Pulmonary artery endothelial cell (primary cell): ENCODE measurements at places on chromosomes 1 and 21.

- DNase-seq: no peak
Measured at GRCh38 chr21:46211786-46212720, 16.5 kb downstream of the LSS start.

- DNase-seq: no peak
Measured at GRCh38 chr1:243313635-243314536, 58.0 kb downstream of the SDCCAG8 start.

DNA sequence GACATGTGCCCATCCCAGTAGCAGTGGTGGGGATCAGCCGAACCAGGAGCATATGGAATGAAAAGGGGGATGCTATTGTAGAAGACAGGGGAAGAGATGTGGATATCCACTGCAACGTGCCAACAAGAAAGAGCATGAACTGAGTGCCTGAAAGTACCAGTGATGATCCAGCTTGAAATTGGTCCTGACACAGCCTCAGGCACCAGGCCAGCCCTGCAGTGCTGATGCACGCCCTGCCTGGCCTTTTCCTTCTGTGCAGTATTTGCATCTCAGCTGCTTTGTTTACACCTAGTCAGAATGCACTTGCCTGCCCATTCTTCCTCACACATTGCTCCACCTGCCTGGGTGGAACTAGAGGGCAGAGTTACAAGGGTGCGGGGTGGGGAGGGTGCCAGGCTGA is 50.3 kb upstream of the ARTN start:
- DNase-seq: no peak

- no peak for DNase-seq
Measured at GRCh38 chr1:80926531-80926930, 874.2 kb upstream of the ADGRL2 start.

- no peak for DNase-seq
Measured at GRCh38 chr1:38615680-38616079, 243.9 kb downstream of the RRAGC start.

GRCh38 chr1:245807306-245807705 is 652.5 kb downstream of the KIF26B start:
- DNase-seq: no peak

- no peak for DNase-seq
Measured at GRCh38 chr1:223011505-223011856, 131.6 kb downstream of the TLR5 start.

DNA sequence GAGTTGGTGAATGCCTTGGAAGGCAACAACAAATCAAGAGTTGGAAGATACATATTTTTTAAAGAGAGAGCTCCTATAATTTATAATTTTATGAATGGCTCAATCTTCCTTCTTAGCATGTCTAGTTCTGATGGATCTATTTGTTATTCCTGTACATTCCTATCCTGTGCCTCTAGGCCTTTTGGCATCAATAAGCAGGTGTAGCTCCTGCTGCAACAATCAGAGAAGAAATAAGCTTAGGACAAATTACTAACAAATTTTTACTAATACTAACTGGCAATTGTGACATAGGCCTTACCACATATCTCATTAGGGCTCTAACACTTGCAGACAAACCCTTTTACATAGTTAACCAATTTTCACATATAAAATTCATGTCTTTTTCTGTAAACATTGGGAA is 682.0 kb downstream of the LTN1 start:
- DNase-seq: no peak

DNA sequence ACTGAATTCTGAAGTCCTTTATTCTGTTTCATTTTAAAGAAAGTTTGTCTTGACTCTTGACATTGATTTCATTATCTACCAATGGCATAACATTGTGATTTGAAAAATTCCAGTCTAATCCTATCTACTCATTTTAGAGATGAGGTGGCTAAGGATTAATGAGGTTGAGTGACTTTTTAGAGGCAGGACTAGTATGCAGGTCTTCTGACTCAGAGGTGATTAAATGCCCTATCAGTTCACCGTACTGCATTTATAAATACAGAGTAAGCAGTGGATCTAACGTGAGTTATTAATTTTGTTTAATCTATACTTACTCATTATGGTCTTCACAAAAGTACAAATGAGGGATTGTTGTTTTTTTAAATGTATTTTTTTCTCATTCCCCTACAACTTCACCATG is 277.6 kb downstream of the PTBP2 start:
- DNase-seq: no peak

GRCh38 chr1:2934642-2935081 is 86.6 kb upstream of the ACTRT2 start:
- DNase-seq: no peak

DNA sequence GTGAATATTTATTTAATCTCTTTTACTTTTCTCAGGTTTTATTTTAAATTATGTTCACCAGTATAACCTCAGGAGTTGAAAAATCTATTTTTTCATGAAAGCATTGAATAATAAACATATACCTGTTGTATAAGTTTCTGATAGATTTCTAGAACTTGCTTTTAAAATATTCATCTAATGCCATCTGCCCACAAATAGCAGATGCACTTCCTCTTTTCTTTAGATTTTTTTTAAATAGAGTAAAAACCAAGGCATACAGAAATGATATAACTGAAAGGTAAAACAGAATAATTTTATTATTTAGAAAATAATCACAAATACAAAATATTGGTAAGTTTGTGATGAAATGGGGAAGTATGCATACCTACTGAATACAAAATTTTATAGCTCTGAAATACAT is 130.7 kb upstream of the PRMT6 start:
- no peak for DNase-seq

GRCh38 chr1:5811419-5811818 is 180.8 kb downstream of the NPHP4 start:
- no peak for DNase-seq

- DNase-seq: no peak
Measured at GRCh38 chr1:184473176-184473966, 86.5 kb downstream of the C1orf21 start.

DNA sequence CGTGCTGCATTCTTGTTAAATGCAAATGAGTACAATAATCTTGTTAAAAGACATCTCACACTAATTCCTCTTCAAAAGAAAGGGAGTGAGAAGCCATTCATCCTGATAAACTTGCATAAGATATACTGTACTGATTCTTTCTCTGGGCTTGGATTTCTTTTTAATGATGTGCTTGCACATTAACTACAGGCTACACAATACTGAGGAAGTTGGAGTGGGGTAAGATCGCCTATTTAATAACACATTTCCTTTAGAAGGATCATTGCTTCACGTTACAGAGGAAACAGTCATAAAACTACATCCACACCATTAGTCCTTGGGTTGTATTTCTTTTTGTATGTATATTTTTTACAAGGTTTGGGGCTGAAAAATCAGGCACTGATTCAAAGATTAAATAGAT is 36.6 kb downstream of the NRIP1 start:
- no peak for DNase-seq

- no peak for DNase-seq
Measured at GRCh38 chr1:245255783-245256182, 101.0 kb downstream of the KIF26B start.

DNA sequence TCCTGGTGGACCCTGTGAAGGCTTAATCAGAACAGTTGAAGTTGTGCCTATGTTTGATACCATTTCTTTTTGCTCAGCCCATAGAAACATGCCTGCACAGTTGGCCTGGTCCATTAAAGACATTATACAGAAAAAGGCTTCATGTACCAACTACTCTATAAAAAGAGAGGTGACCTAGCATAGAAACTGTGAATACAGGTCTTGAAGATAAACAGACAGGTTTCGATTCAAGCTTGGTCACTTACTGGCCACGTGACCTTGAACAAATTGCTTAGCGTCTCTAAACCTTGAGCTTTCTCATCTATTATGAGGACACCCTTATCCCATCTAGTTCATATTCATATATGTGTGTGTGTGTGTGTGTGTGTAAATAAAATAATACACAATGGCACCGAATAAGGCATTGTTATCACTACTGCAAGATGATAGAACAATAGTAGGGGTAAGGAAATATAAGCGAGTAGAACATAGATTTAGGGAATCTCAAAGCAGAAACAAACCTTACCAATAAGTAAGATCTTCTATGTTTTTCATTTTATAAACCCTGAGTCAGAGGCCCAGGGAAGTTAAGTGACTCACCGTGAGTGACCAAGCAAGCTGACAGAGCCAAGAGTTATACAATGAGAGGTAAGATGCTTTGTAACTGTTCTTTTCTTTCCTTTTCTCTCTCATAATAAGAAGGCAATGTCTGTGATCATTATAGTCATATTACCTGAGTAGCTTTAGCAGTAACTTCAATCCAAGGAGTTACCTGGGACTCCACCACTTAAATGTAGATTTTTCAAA is 476.8 kb upstream of the DEPDC1 start:
- no peak for DNase-seq

DNA sequence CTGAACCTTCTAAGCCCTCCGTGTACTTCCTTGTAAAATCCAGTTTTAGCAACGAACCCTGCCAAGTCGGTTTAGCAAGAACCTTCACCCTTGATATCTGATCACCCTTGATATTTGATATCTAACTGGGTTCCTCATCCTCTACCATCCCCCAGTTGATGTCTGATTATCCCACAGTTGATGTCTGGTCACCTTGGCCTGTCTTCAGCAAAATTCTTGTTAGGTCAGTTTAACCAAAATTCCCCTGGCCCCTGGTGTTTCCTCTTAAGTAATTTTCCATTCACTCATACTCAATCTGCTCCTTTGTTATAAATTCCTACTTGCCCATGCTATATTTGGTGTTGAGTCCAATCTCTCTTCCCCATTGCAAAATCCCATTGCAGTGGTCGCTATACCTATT is 114.5 kb upstream of the ZNHIT6 start:
- no peak for DNase-seq

GRCh38 chr1:3373175-3373574 is 81.3 kb upstream of the ARHGEF16 start:
- DNase-seq: no peak

DNA sequence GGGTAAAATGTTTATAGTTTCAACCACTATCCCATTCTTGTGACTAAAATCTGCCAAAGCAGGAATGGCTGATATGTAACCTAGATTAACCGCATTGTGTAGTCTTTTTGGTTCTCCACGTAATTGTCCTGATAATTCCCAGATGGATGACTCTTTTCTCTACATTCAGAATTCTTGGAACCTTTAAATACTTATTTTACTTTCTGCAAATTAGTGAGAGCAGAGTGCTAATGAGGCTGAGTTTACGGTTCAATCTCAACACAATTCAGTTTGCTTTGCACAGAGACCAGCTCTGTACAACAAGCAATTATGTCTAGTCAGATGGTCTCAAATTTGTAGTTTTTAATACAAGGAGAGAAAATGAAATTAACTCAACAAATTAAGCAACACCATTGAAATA is 9.1 kb downstream of the CRB1 start:
- no peak for DNase-seq

GRCh38 chr1:62717483-62717882 is 29.3 kb upstream of the DOCK7 start:
- DNase-seq: no peak

DNA sequence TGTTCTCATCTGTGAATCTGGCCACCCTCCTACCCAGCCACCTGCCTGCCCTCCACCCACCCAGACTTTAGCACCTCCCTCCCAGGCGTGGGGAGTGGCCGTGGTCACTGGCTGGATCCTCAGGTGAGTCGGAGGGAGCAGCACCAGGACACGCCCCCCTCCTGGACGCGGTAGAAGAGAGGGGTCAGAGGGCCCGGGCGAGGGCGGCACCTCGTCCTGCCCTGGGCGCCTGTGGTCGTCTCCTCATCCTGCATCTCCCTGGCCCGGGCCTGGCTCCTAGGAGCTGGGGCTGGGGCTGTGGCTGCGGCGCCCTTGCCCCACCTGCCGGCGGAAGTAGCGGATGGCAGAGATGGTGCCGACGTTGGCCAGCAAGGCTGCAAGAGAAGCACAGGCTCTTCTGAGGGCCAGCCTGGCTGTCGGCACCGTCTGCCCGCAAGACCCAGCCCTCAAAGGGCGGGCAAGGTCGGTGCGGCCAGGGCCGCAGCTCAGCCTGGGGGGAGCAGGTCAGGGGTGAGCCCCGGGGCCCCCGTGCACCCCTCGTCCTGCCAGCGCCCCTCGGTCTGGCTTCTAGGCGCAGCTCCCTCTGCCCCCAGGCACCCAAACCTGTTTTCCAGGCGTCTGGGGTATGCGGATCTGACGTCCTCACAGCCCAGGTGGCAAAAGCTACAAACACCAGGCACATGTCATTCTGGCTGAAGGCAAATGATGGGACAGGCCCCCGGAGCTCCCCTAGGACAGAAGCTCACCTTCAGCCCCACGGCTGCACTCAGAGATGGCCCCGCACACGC is 5.8 kb downstream of the PERM1 start:
- DNase-seq: no peak

DNA sequence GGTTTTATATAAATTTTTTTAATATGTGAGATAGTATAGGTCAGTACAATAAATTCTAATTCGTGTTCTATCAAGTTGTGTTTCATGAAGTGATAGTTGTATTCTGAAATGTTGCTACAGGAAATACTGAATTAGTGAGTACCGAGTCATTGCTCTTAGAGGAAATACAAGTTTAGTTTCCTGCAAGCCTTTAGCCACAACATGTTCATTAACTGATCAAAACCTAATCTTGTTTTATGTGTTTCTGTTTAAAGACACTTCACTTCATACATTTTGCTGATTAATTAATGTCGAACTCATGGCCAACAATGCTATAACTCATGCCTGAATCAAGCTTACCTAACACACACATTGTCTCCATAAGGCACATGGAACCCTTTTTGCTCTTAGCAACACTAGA is 43.6 kb downstream of the LRRC7 start:
- no peak for DNase-seq

- no peak for DNase-seq
Measured at GRCh38 chr1:234938924-234939323, 189.7 kb downstream of the TOMM20 start.

DNA sequence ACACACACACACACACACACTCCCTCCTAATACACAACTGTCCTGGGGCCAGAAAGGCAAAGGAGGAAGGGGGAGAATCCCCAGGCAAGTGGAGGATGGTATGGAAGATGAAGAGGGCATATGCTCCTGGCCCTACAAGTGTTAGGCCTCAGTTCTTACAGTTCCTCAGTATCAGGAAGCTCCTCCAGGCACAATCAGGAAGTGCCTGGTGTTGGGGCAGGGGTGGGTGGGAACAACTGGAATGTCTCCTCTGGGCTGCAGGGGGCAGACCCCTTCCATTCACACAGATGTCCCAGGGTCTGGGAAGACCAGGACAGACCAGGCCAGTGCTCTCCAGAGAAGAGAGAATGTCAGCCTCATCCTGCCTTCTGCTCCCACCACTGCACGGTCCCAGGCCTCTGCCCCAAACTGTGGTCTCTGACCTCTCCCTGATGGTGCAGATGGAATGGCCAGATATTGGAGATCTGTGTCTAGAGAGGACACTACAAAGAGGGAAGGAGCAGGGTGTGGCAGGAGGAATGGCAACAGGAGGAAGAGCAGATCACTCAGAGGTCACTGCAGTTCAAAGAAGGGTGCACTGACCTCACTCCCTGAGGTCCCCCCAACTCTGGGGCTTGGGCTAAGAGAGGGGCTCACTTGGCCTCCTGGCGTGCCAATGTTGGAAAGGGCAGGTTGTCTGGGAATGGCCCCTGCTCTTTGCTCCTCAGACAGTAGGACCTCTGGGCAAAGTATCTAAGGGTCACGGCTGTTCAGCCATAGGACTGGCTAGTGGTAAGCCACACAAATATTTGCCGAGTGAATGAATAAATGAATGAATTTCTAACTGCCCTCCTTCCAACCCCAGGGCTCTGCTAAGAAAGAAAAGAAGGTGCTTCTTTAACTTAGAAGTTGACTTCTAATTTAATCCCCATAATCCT is 2.5 kb upstream of the DENND2D start:
- no peak for DNase-seq

- DNase-seq: no peak
Measured at GRCh38 chr1:194175251-194175650, 988.8 kb upstream of the B3GALT2 start.

- no peak for DNase-seq
Measured at GRCh38 chr1:23352096-23352695, 8.1 kb upstream of the HNRNPR start.

GRCh38 chr1:165862448-165862847 is 35.0 kb downstream of the UCK2 start:
- no peak for DNase-seq
